ENCODE measurements at places on chromosomes 7 and 10.

DNA sequence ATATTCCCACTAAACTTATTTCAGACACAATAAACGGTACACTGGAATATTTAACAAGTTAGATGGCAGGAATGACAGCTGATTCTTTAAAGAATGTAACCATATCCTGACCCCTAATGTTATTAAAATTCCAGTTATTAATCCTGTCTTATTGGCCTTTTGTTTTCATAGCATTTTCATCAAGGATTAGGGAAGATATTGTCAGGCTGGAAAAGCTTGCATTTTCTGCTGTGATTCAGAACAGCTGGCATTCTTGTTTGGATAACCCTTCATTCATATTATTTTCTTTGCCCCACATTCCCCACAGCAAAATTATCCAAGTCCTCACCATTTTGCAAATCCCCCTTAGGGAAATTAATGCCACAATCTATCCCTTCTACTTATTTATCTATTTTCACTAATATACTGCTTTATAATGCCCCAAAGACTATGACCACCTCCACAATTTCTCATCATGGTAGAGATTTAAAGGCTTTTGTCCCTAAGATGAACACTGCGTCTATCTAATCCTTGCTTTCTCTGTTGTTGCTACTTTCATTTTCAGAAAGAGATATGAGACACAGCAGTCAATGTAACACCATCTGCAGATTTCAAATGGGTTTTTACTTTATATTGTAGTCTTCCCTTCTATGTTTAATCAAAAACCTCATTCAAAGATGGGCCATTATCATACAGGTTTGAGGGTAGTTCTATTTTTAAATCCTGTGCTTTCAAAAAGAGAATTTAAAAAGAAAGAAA lies 475.1 kb downstream of the PARD3 start:
- DNase-seq = no peak

DNA sequence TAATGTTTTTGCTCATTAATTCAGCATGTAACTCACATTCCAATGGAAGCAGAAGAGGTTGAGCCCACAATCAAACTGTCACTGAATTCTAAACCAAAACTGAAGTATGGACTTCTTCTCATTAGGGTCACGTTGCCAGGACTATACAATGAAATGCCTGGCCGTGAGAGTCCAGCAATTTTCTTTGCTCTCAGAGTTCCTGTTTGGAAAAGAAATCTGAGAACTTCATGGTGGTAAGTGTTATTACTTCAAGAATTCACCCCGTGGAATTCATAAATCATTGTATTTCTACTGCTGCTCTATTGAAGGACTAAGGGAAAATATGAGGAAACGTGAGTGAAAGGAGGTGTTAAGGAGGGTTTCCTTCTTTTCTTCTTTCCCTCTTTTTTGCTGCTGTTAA lies 441.8 kb upstream of the AKR1E2 start:
- DNase-seq = no peak

GRCh38 chr10:110794808-110795207 lies 76.9 kb upstream of the PDCD4 start:
- DNase-seq = peak; percentile 61

DNA sequence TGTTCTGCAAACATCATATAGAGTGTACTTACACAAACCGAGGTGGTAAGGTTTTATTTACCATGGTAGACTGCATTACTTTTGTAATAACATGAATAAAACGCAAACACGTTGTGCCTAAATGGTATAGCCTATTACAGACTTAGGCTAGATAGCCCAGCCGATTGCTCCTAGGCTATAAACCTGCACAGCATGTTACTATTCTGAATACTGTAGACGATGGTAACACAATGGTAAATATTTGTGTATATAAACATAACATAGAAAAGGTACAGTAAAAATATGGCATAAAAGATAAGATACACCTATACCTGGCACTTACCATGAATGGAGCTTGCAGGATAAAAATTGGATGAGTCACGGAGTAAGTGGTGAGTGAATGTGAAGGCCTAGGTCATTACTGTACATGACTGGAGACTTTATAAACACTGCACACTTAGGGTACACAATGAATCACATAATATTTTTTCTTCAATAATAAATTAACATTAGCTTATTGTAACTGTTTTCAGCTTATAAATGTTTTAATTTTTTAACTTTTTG lies 16.3 kb downstream of the AKR1D1 start:
- DNase-seq = no peak
